ENCODE measurements at places on chromosomes 16 and 17. TPM values are rescaled to one million over a fixed set of nuclear protein-coding genes. Genes with fewer than 3 reads are reported as not detected.

DNA sequence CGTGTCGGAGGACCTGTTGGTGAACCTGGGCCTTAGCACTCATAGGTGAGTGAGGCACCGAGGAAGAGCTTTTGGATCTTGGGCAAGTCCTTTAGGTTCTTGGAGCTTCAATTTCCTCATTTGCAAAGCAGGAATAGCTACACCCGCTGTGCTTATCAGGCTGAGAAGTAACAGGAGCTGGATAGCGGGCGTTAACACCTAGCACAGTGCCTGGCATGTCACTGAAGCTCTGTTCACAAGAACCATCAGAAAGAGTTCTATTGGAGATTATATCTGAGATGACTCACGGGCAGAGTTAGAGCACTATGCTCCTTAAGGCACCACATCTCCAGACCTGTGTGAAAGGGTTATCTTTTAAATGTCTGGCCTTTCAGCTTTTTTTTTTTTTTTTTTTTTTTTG lies 12.8 kb downstream of the MEOX1 start:
- peaks cover 10% of the 10 kb centered on the region for H3K4me1 ChIP-seq
- H3K27ac ChIP-seq: no peak overlapping the region
- no peak for DNase-seq
- no peaks in the 10 kb centered on the region for H3K36me3 ChIP-seq

MYO15A gene
- total RNA-seq: not detected

DNA sequence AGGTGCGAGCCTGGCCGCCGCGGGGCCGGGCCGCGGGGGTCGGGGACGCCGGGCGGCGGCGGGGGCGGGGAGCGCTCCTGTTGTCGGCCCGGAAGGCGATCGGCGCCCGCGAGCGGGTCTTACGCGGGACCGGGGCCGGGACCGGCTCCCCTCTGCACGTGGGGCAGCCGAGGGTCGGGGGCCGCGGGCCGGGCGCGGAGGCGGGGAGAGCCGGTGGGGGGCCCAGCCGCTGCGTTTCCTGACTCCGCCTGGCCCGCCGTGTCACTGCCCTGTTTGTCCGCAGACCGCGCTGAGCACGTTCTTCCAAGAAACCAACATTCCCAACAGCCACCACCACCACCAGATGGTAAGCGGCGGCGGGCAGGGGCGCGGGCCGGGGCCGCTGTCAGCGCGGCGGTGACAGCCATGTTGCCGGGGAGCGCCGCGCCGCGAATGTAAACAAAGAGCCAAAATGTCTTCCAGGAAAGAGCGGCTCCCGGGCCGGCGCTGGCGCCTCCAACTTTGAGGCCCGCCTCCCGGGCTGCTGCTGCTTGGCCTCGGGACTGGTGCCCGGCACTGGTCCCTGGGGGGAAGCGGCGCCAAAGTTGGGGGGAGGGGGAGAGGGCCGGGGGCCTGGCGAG lies 586 bp downstream of the UBALD2 start:
- peaks cover 3% of the 10 kb centered on the region for H3K36me3 ChIP-seq
- peak overlapping the region; percentile 89 for H3K4me3 ChIP-seq
- no peaks in the 10 kb centered on the region for H3K27me3 ChIP-seq
- DNase-seq: peak; percentile 86
- H3K4me1 ChIP-seq: peaks cover 47% of the 10 kb centered on the region

DNA sequence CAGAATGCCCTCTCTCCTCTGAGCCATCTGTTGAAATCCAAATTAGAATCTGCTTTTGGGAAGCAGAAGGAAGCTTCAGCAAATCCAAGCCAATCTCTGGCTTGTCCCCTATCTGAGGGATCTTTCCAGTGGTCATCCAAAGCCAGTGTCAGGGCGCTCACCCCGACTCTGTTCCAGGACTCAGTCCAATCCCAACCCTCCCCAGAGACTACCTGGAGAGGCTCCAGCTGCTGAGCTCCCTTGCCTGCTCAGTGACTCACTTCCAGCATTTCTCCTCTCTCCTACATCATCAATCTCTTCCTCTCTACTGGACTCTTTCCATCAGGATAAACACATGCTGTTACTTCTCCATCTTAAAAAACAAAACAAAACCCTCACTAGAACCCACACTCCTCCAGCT lies 2.4 kb downstream of the MATCAP1 start:
- H3K4me3 ChIP-seq: no peak overlapping the region
- DNase-seq: no peak
- H3K27me3 ChIP-seq: no peaks in the 10 kb centered on the region
- no peak overlapping the region for H3K27ac ChIP-seq

DNA sequence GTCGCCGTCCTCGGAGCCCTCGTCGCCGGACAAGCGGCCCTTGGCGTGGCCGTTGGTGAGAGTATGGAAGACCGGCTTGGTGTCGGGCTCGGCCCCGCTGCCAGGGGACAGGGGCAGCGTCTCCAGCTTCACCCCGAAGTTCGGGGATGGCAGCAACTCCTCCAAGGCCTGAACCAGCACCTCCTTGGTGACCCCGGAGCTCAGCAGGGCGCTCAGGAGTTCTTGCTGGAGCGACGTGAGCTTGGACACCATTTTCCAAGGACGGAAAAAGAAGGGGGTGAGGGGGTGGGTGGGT lies 279 bp downstream of the HNF1B start:
- no peak for DNase-seq
- H3K27me3 ChIP-seq: peaks cover 67% of the 10 kb centered on the region
- H3K4me3 ChIP-seq: no peak overlapping the region
- H3K27ac ChIP-seq: no peak overlapping the region
